ENCODE measurements at places on chromosomes 4 and X.

DNA sequence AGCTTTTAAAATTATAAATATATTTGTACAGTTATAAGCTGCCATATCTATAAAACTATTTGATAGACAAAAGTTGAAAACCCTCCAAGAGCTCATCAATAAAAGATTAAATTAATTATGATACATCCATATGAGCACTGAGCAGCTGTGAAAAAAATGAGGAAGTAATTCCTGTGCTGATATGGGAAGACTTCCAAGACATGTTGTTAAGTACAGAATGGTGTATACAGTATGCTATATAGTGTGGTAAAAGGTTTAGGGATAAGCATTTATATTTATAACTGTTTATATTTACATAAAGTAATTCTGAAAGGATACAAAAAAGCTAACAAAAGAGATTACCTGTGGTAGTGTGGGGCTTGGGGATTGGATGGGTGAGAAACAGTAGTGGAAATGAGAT lies 92.8 kb upstream of the BMP2K start:
- no peak for DNase-seq

GRCh38 chr4:134740290-134740689 lies 538.7 kb upstream of the PABPC4L start:
- DNase-seq, result no peak

DNA sequence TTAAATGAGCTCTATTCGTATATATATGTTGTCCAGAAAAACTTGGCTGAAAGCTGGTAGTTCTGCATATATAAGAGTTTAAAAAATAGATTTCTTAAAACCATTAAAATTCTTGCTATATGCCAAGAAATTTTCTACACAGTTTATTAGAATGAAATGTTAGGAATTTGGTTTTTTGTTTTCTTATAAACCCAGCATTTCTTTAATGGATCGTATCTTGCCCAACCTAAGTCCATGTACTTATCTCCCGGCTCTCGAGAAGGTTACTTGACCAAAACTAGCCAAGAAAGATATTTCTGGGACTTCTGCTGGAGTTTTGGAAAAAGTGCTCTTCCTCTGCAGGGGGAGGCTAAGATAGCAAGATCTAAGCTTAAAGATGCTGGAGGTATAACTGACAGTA lies 4.7 kb upstream of the ASB5 start:
- no peak for DNase-seq

DNA sequence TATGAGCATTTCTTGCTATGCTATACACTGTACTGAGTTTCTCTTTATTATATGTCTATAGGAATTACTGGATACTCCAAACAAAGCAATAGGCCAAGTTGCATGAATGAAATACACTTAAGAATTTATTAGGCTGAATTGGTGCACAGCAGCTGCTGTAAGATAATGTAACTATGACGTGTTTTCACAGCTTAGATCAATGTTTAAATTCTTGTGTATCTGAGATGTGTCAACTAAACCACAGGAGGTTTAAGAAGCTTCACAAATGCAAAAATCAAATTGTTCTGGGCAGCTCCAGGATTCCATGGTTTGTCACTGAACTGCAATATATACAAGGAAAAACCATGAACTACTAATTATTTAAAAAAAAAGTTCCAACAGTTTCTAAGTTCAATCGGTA lies 156.7 kb downstream of the MAPK10 start:
- DNase-seq, result no peak

GRCh38 chrX:110317061-110317819 lies 645 bp downstream of the AMMECR1 start:
- no peak for DNase-seq

DNA sequence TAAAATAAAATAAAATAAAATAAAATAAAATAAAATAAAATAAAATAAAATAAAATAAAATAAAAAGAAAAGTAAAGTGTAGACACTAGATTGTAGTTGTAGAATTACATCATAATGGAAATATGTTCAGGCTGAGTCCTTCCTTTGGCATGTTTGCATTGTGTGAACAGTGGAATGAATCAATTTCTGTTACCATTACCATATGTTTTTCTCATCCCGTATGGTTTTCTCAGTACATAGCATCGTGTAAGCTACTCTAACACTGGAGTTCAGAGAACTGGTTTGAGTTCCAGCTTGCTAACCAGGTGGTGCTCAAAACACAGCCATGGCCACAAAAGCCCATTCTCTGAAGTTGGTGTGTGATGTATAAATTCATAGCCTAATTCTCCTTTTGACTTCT lies 45.9 kb downstream of the USP11 start:
- no peak for DNase-seq

All from NCI-H1048 (cell line).